ENCODE measurements at places on chromosomes 13 and 19.

DNA sequence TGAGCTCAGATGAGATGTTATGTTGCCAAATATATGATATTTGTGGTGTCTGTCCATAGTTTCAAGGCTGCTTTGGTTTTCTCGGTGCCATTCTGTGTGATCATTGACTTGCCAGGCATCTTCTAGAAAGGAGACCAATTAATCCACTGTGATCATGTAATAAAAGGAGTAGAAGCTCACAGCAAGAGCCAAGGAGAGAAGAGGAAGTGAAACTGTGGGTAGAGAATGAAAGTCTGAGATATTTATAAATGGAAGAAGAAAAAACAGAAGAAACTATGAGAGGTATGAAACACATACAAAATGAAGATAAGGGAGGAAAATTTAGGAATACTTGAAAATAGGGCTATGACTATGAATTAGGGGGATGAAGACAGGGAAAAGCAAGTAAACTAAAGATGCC, 11.1 kb upstream of the ZNF613 start:
- DNase-seq: no peak

GRCh38 chr19:18062028-18062427, 24.7 kb downstream of the IL12RB1 start:
- no peak for DNase-seq

GRCh38 chr19:2144190-2144589, 7.2 kb downstream of the AP3D1 start:
- DNase-seq: no peak

GRCh38 chr19:17943274-17944221, 10.7 kb downstream of the CCDC124 start:
- no peak for DNase-seq

GRCh38 chr13:35984776-35985453, 146.3 kb downstream of the DCLK1 start:
- no peak for DNase-seq

DNA sequence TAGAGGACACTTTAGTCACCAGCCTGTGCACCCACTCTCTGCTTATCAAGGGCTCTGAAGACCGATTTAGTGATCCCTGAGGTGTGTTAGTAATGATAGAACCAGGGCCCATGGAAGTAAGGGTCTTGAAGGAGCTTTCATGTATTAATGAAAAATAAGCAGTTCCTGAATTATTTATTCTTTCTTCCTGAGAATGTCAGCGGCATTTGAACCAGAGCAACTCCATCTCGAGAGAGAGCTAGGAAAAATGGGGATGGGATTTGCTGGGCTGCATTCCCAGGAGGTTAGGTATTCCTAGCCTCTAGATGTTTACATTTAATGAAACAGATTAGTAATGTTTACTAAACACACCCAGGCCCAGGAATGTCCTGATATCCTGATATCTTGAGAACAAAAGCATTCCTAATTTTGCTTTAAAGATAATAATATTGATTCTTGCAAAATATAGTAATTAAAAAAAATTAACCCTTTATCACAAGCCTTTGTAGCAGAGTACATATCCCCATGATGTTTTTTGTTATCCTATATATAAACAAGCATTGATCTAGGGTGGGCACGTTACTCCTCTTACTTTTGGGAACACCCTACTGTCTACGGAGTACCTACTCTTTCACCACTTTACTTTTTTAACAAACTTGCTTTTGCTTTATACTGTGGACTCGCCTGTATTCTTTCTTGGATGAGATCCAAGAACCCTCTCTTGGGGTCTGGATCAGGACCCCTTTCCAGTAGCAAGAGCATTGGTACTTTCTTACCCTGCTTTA, 63.1 kb downstream of the COG3 start:
- no peak for DNase-seq

DNA sequence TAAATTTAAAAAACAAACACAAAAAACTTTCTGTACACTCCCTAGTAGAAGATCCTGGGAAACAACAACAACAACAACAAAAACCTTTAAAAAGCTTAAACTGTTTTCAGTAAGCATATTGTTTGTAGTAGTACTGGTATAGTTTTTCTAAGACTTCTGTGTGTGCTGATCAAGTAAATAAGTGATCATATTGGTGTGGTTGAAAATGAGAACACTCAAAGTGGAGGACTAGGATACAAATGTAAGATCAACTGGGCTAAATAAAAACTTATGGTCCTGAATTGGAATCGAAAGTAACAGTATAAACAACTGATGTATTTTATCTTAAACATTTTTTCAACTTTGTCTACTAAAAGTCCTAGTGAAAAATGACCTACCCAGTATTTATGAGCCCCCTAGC, 135.5 kb downstream of the FOXO1 start:
- DNase-seq: no peak

GRCh38 chr13:74027161-74027779, 106.9 kb downstream of the KLF12 start:
- no peak for DNase-seq

- no peak for DNase-seq
Measured at GRCh38 chr13:102555914-102556553, 40.8 kb upstream of the TPP2 start.

DNA sequence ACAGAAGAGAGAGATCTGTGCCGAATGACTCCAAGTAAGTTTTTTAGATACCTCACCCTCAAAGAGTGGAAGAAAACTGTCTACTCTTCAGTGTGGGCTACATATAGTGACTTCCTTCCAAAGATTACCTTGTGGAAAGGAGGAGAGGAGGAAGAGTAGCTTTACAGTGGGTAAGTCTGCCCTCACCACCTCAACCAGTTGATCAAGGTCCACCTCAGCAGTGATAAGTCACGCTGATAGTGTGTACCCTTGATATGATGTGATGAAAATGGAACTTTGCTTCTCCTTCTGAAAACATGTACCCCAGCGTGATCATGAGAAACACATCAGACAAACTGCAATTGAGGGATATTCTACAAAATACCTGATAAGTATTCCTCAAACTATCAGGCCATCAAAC, 20.6 kb downstream of the KLF5 start:
- DNase-seq: no peak

- DNase-seq: no peak
Measured at GRCh38 chr19:55391191-55391670, 5.5 kb downstream of the RPL28 start.

DNA sequence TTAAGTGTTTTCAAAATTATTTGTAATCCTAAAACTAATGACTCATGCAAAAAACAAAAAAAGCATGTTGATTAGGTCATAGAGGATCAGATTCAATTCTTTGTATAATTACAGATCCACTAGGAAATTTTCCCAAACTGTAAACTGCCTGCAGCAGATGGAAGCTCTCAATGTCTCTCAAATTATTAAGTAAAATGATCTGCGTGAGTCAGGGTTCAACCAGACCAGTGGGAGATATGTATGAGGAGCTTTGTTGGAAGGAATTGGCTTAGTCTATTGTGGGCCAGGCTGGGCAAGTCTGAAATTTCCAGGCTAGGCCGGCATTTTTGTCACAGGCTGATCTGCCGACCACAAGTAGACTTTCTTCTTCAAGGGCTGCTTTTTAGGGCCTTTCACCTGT, 14.4 kb upstream of the SACS start:
- DNase-seq: no peak

DNA sequence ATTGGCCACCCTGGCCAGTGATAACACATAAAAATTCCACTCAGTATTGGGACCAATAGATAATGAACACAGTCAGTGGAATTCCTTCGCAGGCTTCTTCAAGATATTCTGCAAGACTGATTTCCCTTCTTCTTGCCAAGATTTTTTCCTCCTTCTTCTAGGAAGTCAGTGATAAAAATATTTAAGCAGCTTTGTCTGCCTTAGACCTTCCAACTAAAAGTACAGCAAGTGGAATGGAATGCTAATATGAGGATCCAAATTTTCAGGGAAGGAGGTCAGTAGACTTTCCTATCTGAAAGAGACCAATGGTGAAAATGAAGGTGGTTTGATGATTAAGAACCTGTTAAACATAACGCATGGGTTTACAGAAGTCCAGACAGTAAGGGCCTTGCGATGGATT, 9.6 kb downstream of the STARD13 start:
- DNase-seq: no peak

- no peak for DNase-seq
Measured at GRCh38 chr19:48606463-48607358, at the start of gene SPACA4. TSS of gene SPACA4 (plus strand) at chr19:48606742. CDS start at chr19:48606979, 237 bp downstream.

DNA sequence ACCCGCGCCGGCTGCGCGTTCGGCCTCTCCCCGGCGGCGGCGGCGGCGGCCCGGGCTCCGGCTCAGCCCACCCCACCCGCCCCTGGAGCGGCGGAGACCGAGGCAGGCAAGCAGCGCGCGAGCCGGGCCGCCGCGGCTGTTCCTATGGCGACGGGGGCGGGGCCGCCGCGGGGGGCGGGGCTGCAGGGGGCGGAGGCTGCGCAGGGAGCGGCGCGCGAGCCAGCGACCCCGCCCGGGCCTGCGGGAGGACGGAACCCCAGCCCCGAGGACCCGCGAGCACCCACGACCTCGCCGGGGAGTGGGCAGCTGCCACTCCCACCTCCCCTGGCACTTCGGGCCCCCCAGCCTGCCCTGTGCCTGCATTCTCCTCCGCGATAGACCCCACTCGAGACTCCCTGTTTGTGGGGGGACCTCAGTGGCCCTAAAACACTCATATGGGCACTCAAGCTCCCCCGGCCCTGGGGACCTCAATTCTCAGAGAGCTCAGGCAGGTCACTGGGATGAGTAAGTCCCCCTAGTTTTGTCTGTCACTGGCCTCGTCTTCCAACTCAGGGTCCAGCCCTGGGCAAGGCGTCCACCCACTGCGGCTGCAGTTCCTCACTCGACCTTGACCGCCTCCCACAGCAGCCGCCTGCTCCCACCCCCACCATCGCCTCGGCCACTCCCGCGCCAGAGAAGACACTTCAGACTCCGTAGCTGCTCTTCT, at the start of gene CTXN1:
Gene CTXN1 (minus strand): TSS at position 115 of the 706 bp plus-strand sequence. CDS start 597 bp downstream, outside the sequence.
- DNase-seq: peak; percentile 84

GRCh38 chr13:113631341-113632095, 26.5 kb downstream of the ATP4B start:
- DNase-seq: no peak

GRCh38 chr13:52736891-52737290, 2.7 kb downstream of the CNMD start:
- no peak for DNase-seq

DNA sequence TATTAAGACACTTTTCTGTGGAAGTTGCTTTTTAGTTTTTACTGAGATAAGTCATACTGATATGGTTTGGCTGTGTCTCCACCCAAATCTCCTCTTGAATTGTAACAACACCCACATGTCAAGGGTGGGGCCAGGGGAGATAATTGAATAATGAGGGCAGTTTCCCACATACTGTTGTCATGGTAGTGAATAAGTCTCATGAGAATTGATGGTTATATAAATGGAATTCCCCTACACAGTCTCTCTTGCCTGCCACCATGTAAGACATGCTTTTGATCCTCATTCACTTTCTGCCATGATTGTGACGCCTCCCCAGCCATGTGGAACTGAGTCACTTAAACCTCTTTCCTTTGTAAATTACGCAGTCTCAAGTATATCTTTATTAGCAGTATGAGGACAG, 1340.4 kb downstream of the SLITRK5 start:
- DNase-seq: no peak

Measured in tibial artery (tissue), 4 donors.